ENCODE measurements at places on chromosomes 2 and 18. TPM values are rescaled to one million over a fixed set of nuclear protein-coding genes. Genes with fewer than 3 reads are reported as not detected.
A peak's percentile ranks its signal among the peaks of the same experiment; 100 is the strongest.

DNA sequence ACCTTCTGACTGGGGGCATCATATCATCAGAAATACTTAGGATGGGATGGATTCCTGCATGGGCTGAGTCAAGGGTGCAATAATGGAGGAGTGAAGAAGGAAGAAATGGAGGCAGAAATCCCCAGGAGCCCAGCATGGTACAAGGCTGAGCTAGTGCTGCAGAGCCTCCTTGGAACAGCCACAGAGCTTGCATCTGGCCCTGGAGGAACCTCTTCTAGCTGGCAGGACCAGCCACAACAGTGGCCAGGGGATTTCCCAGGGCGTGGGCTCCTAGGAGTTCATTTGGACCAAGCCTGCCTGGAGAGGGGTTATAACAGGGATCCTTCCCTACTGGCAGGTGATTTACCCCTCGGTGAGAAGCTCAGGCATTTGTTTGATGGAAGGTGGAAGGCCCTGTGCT lies 4.7 kb upstream of the IL37 start:
- DNase-seq, result no peak

GRCh38 chr2:50535971-50536759 lies 495.8 kb downstream of the NRXN1 start:
- DNase-seq, result peak; percentile 24

DNA sequence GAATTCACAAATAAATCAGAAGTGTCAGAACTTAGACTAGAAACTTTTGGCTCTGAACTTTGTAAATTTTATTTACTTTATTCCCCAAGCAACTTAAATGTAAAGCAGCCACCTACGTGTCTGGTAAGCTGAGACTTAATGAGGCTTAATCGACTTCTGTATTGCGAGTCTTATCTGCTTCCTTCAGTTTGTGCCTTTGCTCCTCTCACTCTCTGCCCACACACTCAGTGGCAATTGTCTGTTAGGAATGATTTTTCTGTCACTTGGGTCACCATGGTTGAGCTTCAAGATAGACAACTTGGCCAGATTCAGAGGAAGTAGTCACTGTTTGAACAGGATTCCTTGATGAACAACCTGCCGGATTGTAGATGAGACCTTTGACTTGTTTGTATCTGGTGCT lies 691.4 kb upstream of the FSHR start:
- DNase-seq, result no peak

DNA sequence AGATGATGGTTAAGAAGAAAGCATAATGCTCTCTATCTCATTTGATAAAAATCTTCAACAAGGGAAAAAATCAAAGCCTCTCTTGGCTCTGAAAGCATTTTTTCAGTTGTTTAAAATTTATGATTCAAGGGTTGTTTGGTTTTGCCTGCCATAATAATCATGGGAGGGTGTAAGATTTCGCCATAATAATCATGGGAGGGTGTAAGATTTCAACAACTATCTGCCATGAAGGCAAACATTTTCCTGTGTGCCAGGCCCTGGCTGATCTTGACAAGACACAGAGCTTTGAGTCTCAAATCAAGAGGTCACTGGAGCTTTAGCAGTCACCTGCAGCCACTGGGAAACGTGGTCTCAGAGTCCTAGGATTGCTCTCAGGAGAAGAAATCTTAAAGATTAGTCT lies 175.1 kb upstream of the PIEZO2 start:
- no peak for DNase-seq

- DNase-seq, result no peak
Measured at GRCh38 chr18:8792688-8793316, 87.4 kb downstream of the MTCL1 start.

- DNase-seq, result no peak
Measured at GRCh38 chr18:28903306-28903705, 726.4 kb upstream of the CDH2 start.

- DNase-seq, result no peak
Measured at GRCh38 chr18:62935994-62936393, 220.7 kb downstream of the PHLPP1 start.

DNA sequence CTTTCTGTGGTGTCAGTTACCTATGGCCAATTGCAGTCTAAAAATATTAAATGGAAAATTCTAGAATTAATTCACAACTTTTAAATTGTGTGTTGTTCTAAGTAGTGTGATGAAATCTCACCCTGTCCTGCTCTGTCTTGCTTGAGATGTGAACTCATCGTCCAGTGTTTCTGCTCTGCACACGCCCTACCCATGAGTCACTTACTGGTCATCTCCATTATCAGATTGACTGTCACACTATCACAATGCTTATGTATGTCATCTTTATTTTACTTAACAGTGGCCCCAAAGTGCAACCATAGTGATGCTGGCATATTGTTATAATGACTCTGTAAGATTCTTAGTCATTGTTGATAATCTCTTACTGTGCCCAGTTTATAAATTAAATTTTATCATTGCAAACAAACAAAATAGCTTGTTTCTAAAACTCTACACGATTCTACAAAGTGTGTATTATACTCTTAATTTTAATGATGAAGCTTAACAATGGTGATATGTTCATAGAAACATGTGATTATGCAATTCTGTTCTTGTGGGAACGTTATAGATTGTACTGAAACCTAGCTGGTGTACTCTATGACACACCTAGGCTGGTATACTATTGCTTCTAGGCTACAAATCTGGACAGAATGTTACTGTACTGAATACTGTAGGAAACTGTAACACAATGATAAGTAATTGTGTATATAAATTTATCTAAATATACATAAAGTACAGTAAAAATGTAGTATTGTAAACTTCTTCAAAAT lies 1086.8 kb upstream of the PIK3C3 start:
- DNase-seq, result no peak

DNA sequence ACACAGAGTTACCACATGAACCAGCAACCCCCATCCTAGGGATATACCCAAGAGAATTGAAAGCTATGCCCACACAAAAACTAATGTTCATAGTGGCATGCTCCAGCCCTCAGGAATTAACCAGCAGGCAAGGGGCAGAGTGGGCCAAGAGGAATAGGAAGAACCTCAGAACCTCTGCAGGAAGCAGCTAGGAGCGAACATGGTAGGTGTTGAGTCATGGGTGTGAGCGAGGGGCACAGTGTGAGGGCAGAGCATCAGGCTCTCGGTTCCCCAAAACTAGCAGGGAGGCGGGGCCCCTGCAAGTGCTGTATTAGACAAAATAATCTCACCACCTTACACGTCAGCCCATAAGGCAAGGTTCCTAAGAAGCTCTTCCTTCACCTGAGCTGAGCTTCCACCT lies 5.6 kb upstream of the RUFY4 start:
- DNase-seq, result no peak

- no peak for DNase-seq
Measured at GRCh38 chr2:226137201-226137811, 662.3 kb downstream of the IRS1 start.

- DNase-seq, result no peak
Measured at GRCh38 chr2:176114930-176115625, 1.5 kb upstream of the HOXD10 start.

DNA sequence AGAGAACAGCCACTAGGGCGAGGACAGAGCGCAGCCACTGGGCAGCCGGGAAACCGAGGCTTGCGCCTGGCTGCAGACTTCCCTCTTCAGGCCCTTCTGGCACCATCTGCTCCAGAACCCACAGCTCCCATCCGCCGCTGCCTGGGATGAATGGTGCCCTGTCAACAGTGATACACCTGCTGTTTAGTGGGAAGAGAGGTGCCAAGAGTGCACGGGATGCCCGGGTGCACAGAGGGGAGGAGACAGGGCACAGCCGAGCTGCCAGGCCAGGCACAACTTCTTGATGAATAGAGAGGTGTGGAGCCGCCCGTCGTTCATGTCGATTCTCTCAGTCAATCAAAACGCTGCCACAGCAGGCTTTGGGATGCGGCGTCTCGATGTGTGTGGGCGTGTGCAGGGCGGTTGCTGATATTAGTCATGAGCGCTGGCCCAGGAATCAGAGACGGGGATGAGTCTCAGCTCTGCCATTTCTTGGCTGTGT lies 39.5 kb downstream of the RRM2 start:
- no peak for DNase-seq

- no peak for DNase-seq
Measured at GRCh38 chr2:45700407-45701013, 49.0 kb downstream of the PRKCE start.

DNA sequence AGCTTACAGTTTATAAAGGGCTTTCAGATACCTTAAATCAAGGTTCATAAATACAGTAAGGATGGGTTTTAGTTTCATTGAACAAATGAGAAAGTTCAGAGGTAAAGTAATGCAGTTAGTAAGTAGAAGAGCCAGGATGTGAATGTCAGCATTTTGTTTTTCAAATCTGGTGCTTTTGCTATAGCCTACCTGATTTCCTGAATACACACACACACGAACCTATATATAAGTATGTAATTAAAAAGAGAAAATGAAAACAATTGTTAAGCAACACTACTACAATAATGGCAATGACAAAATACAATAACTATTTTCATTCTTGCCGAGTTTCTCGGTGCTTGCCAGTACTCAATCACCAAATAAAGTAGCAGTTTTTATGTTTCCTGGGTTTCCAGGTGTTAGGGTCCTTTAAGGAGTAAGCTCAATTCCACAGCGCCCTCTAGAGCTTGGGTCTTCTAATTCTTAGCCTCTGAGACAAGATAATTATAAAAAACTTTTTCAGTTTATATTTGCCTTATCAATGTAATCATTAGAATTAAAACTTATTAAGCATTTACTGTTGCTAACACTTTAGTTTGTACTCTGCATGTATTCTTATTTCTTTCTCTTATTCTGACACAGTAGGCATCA lies 512.9 kb upstream of the ACVR2A start:
- no peak for DNase-seq

- DNase-seq, result no peak
Measured at GRCh38 chr2:10283106-10284062, 19.3 kb upstream of the HPCAL1 start.

DNA sequence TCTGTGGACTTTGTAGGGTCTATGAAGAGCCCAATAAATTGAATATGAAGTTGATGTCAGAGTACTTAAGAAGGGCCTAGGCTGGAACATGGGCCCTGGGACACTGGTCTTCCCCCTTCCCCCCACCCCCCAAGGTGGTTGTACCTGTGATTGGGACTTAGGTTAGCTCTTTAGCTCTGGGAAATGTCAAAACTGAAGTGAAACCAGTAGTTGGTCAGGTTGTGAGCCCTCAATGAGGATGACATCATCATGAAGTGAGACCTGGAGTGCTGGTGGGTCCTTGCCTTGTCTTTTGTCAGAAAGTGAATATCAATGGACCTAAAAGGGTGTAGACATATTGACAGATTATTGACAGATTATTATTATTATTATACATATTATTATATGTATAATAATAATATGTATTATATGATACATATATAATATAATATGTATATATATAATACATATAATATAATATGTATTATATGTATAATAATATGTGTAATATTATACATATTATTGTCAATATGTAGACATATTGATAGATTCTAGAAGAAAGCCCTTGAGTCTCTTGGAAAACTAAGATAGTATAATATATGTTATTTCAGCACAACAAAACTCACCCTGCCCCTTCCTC lies 5.4 kb downstream of the MARS2 start:
- DNase-seq, result no peak

DNA sequence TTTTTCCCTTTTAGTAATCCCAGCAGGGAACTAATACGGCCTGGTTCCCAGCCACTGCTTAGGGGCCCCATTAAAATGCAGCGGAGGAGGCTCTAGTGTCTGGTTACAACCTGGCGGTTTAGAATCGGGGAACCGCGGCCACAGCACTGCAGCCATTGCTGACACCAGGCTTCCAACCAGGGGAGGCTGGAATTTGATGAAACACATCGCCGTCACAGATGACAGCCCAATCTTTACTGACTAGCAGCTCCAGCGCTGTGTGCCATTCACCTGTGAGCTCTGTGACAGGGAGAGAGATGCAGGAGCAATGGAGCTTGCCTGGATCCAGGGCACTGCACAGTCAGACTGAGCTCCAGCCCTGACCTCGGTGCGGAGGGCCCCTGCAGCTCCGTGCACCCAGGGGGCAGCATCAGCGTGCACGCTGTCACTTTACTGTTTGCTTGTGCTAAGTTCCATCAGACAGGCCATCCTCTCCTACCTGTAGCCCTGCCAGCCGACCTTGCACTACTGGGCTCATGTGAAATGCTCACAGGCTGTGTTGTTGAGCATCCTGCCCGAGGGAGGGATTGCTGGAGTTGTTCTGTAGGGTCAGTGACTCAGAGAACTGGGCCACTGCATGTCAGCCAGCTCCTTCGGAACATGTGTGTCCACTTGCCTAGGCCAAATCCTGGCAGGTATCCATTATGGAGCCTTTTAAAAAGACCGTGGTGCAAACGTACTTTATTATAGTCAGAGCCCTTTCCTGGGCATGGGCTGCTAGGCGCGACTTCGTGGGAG lies 203.5 kb downstream of the SEPTIN10 start:
- peak; percentile 89 for DNase-seq

GRCh38 chr18:68874361-68874760 lies 76.5 kb downstream of the CCDC102B start:
- DNase-seq, result no peak

PAIP2B gene
- 20.8 TPM for polyA plus RNA-seq

SERPINB10 gene
- polyA plus RNA-seq, result not detected

OSBPL6 gene
- polyA plus RNA-seq, result 6.9 TPM

LRP1B gene
- polyA plus RNA-seq, result 0.55 TPM

SRD5A2 gene
- 0.06 TPM for polyA plus RNA-seq

SOX11 gene
- 18.4 TPM for polyA plus RNA-seq

NYAP2 gene
- not detected for polyA plus RNA-seq

IL36A gene
- not detected for polyA plus RNA-seq

RUFY4 gene
- polyA plus RNA-seq, result 0.08 TPM

SERPINB5 gene
- not detected for polyA plus RNA-seq

DSC1 gene
- polyA plus RNA-seq, result 1.7 TPM

SLC4A3 gene
- polyA plus RNA-seq, result 9.5 TPM

Measured in renal pelvis (tissue), 12 donors.